Bronchial smooth muscle cell (primary cell): ENCODE measurements at places on chromosomes 11 and 22. TPM values are rescaled to one million over a fixed set of nuclear protein-coding genes. Genes with fewer than 3 reads are reported as not detected.

The SYNGR1 gene
- 5.4 and 10.0 TPM in 2 replicates for total RNA-seq

The P2RY6 gene
- not detected in 2 replicates for total RNA-seq

The TECTA gene
- total RNA-seq, result 0.47 and 1.0 TPM in 2 replicates

The OR2AG2 gene
- 0.16 TPM in 1 of 2 replicates, not detected in the other for total RNA-seq

The SCT gene
- total RNA-seq, result 0.43 and 0.47 TPM in 2 replicates

The ZNF74 gene
- total RNA-seq, result 12.0 and 13.2 TPM in 2 replicates

The GVQW3 gene
- 1.0 and 2.2 TPM in 2 replicates for total RNA-seq

The RIC3 gene
- total RNA-seq, result not detected in 2 replicates

The CRYBA4 gene
- total RNA-seq, result not detected in 2 replicates

The SLC6A5 gene
- total RNA-seq, result not detected in 2 replicates

The AMOTL1 gene
- total RNA-seq, result 22.4 and 29.7 TPM in 2 replicates
